ENCODE measurements at places on chromosomes 5 and 9.

GRCh38 chr9:129323999-129324553, 146.0 kb upstream of the IER5L start:
- DNase-seq, result no peak

DNA sequence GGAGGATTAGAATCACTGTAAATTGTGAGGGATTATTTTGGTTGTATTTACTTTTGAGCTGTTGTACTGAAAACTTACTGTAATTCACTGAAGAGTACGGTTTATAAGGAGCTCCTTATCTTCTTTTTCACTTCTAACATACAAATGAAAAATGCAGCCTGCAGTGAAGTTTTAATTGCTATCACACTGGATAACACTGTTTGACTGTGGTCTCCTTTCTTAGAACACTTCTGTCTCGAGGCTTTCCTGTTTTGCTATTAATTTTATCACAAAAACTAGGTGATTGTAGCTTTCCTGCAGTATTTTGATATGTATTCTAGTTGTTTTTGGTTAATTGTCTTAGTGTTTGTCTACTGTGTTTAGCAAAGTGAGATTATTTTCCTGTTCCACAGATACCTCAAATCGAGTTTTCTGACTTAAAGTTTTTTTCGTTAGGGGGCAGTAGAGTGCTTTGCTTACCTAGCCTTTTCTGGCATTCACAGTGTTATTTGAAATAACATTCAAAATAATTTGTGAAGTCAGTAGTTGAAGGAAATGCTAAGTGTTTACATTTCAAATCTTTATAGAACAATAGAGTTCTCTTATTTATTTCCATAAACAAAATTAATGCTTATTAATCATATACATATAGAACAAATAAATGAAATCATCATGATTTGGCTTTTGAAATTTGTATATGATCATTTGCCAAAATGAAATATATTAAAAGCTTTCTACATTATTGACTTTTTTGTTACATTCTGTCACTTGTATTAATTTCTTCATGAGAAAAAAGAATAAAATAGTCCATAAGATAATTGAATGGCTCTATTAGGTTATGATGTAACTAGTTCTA, 52.9 kb downstream of the COMMD10 start:
- peak; percentile 25 for DNase-seq

DNA sequence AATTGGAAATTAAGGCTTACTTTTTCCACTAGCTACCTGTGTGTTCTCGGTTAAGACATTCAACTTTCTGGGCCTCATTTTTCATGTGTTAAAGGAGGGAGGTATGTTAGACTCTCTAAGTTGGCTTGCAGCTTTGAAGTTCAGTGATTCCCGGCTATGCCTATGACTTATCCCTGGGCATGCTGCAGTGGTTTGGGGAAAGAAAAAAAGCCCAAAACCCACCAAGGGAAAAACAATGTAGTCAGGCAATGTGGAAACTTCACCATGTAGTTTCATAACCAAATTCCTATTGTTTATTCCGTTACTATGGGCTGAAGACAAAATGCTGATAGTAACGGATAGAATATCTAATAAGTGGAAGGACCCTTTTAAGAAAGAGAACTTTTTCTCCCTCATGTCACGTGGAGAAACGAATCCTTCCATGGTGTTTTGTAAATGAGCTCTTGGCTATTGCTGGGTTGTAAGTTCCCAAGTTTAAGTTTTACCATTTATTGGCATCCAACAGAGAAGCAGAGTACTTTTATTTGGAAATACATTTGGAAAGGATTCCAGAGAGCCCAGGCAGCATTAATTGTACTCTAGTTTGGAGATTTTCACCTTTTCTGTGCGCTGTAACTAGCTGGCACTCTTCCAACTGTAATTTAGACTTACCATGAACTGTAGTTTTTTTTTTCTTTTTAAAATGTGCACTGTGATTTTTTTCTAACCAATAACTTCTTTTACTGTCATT, 84.9 kb upstream of the MPDZ start:
- DNase-seq, result no peak

DNA sequence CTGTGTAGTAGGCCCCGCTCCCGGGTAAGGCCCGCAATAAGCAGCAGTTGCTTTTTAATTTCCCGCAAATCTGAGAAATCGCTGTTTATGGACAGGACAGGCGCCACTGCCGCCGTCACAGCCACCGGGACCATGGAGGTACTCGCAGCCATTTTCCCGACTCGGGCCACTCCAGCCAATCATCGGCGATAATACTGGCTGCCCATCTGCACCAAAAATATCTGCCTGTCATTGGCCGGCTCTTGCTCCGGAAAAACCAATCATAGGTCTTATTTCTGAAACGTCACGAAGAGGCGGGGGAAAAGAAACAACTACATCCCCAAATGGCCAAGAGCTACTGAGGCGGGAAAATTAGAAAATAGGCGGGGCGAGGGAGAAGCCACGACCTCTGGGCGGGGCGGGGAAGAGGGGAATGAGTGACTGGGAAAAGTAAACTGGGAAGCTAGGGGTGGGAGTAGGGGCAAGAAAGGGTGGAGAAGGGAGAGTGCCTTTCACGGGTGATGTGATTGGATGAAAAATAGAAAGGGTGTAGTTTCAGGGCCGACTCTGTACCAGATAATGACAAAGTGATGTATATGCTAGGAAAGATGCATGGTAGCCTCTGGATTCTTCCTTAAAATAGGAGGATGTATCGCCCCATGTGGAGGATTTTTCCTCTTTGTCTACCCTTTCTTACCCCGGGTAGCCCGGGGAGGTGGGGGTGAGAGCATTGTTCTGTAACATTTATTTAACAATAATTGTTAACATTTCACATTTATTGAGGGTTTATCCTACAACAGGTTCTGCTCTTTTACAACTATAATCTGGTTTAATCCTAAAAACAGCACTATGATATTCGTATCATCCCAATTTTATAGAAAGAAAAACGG, at the start of gene CDC23:
Gene CDC23, minus strand, starts transcription at position 163 of the 869 bp plus-strand sequence. Its CDS starts 11 bp downstream, at position 152.
- peak; percentile 90 for DNase-seq

DNA sequence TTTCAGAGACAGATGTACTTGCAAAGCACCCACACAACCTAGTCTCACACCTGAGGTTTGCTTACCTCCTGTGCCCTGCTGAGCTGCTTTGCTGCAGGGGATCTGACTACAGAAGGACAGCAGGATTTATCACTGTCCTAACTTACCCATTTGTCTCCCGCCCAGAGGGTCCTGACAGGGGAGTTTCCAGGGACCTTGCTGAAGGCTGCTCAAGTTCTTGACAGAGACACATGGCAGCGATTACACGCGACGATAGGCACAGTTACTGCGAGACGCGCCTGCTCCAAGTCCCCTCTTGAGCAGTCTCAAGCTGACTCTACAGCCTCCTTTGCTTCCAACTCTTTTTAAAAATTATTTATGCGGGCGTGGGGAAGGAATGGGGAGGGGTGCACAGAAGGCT, 24.6 kb upstream of the GALNT10 start:
- no peak for DNase-seq

DNA sequence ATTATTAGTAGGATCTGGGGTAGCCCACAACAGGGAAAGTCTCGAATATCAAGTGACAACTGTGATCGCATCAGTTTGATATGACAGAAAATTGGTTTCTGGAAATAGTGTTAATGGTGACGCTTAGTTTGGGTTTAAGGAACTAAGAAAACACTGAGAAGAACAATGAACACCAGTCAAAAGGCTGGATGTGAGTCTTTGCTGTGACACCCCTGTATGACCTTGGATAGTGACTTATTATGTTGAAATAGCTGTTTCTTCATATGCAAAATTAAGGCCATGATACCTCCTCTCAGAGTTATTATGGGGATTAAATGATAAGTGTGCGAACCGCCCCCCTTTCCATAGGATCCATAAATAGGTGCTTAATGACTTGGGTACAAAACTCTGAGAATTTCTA, 926 bp downstream of the DNAJC25 start:
- no peak for DNase-seq

DNA sequence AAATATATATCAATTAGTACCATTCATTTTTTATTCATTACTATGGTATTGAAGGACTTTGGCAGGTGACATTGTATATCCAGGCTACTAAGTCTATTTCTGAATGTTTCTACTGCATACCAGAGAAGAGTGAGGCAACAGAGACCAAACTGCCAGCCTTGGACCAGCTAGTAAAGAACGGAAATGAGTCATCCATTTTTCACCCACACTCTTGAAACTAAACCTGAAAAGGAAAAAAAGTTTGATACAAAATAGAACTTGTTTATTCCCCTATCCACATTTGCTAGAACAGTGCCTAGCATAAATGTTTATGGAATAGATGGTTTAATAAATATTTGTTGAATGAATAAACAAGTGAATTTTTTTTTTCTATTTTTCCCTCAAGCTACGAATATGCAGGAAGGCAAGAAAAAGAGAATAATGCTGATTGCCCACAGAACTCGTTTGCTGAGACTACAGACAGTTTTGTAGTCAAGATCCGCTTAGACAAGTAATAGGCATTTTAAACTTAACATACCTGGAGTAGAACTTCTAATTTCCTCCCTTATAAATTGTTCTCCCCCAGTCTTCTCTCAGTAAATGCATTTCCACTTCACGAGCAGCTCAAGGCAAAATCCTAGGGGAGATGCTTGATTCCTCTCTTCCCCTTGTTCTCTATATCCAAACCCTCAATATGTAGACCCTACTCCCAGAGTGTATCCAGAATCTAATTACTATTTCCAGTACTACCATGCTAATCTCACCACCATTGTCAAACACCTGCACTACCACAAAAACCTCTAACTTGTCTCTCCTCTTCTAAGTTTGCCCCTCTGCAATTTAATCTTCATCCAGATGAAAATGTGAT, 146.2 kb upstream of the RASA1 start:
- no peak for DNase-seq

GRCh38 chr5:60794691-60795090, 49.4 kb downstream of the ELOVL7 start:
- no peak for DNase-seq

DNA sequence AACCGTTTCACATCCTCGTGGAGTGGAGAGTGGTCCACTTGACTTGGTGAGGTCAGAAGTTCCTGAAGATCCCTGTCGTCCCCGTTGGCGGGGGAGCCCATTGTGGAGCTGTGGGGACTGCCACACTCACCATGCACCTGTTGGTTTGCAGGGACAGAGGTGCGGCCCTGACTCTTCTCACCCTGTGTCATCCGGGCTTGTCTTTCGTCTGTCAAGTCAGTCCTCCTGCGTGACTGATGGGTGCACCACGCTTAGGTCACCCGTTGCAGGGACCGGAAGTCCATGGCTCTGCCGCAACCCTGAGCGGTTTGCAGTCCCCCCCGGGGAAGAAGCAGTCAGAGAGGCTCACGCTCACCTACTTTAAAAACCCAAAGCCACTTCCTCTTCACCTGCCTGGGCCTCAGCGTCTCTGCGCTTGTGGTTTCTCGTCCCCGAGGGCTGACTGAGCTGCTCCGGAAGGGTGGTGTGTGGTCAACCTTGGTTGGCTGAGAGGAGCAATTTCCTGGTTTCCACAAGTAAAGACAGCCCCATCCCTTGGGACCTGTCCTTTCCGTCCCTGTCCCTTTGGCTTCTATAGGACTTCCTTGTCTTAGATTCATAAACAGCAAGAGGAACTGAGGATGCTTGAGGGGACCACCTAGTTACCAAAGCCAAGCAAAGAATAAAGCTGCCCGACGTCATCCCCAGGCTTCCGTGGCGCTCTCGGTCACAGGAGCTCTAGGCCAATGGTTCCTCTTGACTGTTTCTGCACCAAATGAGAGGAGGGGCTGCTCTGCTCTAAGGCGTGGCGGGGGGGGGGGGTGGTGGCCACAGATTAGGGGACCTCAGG, 53.2 kb downstream of the USP20 start:
- no peak for DNase-seq

DNA sequence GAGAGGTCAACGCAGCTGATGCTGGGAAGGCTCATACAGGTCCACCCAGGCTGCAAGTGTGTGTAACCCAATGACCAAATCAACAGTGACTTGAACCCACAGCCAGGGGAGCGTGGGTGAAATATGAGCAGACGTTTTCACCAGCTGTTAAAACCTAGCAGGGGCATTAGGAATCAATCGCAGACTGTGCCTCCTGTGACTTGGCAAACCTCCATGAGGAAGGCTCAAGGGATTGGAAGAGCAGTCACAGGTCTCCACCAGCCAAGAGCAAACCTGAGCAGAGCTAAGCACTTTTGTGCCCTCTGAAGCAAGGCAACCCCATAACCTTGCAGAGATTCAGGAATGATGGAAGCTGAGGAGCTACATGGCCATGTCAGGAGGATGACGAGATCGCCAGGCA, 25.5 kb downstream of the INSYN2B start:
- peak; percentile 4 for DNase-seq

DNA sequence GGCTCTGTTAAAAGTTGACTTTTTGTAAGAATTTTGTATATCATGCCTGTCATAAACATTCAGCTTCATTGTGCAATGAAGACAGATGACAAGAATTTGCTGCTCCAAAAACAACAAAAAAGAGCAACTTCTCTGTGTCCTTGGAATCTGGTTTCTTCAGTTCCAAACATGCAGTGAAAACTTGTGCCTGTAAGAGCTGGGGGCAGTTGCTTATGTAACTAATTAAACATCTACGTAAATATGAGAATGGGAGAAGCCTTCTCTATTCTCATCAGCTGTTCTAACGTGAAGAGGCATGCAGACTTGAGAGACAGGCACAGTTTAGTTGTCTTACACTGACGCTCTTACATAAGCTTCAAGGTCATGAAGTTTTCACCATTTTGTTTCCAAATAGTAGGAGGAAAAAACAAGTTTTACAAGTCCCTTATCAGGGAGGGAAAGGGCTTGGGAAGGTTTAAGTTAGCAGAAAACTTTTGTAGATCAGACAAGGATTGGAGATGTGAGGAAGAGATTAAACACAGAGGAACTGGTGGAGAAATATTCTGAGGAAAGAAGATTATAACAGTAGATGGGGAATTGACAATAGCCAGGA, 170.4 kb downstream of the RFK start:
- DNase-seq, result no peak

- DNase-seq, result no peak
These were observed 10.9 kb downstream of the FYB1 start for GRCh38 chr5:39208471-39208870.

DNA sequence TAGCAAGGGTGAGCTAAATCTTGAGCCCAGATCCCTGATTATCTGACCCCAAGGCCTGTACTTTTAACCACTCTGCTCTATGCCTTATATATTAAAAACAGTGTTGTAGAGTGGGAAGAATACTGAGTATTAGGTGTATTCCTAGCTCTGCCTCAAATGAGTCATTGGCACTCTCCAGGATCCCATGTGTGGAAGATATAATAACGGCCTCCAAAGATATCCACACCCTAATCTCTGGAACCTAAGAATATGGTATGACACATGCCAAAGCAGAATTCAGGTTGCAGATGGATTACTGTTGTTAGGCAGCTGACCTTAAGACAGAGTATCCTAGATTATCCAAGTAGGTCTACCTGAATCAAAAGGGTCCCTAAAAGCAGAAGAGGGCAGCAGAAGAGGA, 110.8 kb downstream of the ADRB2 start:
- DNase-seq, result no peak

DNA sequence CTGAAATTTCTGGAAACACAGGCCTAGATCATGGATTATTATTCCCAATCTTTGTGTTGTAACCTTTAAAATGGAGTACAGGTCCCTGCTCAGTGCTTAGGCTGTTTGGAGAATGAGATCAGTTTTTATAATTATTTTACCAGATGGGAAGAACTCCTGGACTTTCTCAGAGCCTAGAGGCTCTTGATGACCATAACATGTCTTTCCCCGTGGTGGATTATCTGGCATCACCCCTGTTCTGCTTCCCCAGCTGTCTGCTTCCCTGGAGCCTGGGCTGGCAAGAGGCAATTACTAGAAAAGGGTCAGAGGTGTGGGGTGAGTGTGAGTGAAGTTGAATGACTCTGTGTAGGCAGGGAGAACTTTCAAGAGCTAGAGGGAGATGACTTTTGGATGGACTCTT, 143.0 kb downstream of the CARTPT start:
- no peak for DNase-seq

Data from NCI-H524 treated with DMSO at 0.1 percent for 48 hours (cell line).